GM12878 (cell line): ENCODE measurements at places on chromosomes 6 and 20. TPM values are rescaled to one million over a fixed set of nuclear protein-coding genes. Genes with fewer than 3 reads are reported as not detected.

HLA-DMA gene
- 372 and 378 TPM in 2 replicates for polyA plus RNA-seq

PLCB4 gene
- polyA plus RNA-seq, result not detected in 2 replicates

BACH2 gene
- not detected in 2 replicates for polyA plus RNA-seq

PCK1 gene
- polyA plus RNA-seq, result not detected in 2 replicates

FAM209B gene
- 0.20 and 0.32 TPM in 2 replicates for polyA plus RNA-seq

PRDM13 gene
- 0.04 TPM in 1 of 2 replicates, not detected in the other for polyA plus RNA-seq

RHAG gene
- polyA plus RNA-seq, result not detected in 2 replicates

MRPS10 gene
- polyA plus RNA-seq, result 54.9 and 56.6 TPM in 2 replicates

AVP gene
- not detected in 2 replicates for polyA plus RNA-seq

HIVEP1 gene
- polyA plus RNA-seq, result 10.6 and 11.9 TPM in 2 replicates

DEFB127 gene
- not detected in 2 replicates for polyA plus RNA-seq

SASH1 gene
- not detected in 2 replicates for polyA plus RNA-seq

BFSP1 gene
- polyA plus RNA-seq, result not detected in 2 replicates

POFUT1 gene
- polyA plus RNA-seq, result 23.5 and 24.4 TPM in 2 replicates
